SW 1271 (cell line): ENCODE measurements at places on chromosomes 4 and X.

GRCh38 chrX:101655534-101655933, 4.1 kb downstream of the ARMCX2 start:
- no peak for DNase-seq

DNA sequence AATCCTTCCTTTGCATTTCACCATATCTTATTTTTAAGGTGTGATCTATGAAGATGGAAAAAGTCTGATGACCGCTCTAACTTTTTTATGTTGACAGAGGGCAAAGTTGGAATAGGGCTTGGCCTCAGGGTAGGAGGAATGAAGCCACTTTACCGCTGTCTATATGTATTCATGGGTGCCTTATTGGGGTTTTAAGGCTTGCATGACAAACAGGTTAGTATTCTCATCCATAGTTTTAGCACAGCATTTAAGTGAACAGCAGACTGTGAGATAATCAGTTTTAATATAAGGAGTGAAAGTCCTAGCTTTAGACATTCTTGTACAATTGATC, 81.7 kb upstream of the BMP2K start:
- no peak for DNase-seq

DNA sequence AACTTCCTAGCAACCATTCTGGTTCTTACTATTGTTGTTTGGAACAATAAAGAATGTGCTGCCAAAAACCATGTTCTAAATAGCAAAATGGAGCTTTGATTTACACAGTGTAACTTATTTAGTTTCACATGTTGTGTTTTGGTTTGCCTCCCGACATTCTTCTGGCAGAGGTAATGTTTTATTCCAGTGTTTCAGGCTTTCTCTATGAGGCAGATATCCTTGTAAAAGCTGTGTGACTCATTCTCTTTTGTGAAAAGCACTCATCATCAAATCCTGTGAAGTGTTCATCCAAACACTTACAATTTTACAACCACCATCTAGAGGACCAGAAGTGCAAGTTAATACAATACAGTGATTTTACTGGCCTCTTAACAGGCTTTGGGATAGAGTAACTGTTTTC, 219.0 kb upstream of the GIMD1 start:
- no peak for DNase-seq

DNA sequence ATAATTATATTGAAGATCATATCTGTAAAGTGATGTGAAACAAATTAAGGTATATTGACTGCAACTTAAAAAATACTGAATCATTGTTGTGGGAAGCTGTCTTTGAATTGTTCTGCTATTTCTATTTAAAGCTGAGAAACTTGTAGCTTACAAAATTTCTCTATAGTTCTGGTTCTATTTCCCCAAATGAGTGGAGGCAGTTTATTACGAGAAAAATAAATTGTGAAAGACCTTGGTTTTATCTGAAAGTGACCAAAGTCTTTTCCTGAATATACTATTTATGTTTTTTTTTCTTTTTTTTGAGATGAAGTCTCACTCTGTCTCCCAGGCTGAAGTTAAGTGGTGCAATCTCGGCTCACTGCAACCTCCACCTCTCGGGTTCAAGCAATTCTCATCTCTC, 165.4 kb downstream of the SH3BGRL start:
- DNase-seq: no peak

- DNase-seq: no peak
These were observed 90.8 kb downstream of the ZNF330 start for GRCh38 chr4:141311246-141312204.

DNA sequence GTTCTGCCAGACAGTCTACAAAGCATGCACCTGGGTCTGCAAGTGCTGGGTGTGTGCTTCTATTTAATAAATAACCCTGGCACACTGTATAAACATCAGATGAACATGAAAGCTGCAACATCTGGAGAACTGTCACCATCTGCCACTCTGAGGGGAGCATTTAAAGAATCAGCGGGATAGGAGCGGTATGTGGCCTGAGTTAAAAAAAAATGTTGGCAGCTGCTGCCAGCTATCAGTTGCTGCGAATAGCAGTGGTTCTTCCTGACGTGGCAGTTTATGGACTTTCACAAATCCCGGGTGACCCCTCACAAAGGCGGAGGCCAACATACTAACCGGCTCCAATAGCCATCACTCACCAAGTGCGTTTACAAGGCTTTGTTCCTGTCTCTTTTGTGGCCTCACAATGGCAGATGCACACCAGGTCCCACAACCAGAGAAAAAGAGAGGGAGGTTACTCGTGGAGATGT, 95.1 kb downstream of the RASL11B start:
- DNase-seq: no peak

DNA sequence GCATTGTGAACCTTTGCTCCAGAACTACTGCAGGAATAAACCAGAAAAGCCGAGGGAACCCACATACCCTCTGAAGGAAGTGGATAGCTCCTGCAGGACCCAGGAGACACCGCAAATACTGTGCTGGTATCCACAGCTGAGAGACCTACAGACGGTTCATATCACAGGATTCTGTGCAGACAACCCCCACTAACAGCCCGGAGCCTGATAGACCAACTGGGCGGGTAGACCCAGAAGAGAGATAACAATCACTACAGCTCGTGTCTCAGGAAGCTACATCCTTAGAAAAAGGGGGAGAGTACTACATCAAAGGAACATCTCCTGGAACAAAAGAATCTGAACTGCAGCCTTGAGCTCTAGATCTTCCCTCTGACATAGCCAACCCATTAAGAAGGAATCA, 150.8 kb downstream of the FRAS1 start:
- no peak for DNase-seq

DNA sequence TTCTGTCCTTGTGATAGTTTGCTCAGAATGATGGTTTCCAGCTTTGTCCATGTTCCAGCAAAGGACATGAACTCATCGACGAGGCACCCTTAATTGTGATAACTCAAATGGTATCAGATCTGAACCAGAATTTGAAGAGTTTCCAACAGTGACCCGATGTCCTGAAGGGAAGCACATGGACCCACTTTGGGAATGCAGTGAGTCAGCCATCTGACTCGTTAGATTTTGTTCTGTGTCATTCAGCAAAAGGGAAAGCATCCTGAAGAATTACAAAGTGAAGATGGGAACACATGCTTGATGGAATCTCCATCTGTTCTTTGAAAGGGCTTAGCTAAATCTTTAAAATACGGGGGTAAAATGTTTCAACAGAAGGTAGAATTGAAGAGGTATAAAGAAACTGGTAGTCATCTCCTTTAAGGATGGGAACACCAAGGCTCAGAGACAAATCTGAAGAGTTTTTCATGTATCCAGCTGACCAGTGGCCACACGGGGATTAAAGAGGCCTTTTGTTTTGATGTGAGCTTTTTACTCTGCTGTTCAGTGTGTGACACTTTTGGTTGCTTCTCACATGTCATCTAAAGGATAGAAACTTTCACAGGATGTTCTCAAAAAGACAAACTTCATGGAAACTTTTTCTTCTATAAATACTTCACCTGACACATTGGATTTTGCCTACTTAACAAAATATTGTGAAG, 393.8 kb downstream of the INPP4B start:
- DNase-seq: no peak

- no peak for DNase-seq
These were observed 717.9 kb downstream of the ARAP2 start for GRCh38 chr4:35526456-35526855.

- no peak for DNase-seq
These were observed 125.2 kb downstream of the FHIP1A start for GRCh38 chr4:151534195-151534594.

DNA sequence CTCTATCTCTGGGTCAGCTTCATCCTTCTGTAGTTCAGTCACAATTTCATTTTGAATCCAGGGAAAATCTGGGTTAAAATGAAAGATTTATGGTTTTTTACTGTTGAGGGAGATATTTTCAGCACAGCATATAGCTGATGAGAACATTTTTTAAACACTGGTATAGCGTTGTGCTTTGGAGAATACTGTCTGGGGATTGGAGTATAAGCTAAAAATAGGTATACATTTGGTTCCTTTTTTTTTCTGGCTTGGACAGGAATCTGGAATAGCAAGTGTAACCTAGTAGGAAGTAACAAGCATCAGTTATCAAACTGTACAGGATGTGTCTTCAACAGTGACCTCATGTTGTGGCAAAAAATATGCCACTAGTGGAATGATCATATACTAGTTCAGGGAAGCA, 149.1 kb downstream of the GRXCR1 start:
- no peak for DNase-seq

GRCh38 chr4:86891762-86892635, at the start of gene C4orf36:
Gene C4orf36, minus strand, starts transcription at chr4:86892422. Its CDS starts 902 bp downstream, at chr4:86891520.
- DNase-seq: no peak

DNA sequence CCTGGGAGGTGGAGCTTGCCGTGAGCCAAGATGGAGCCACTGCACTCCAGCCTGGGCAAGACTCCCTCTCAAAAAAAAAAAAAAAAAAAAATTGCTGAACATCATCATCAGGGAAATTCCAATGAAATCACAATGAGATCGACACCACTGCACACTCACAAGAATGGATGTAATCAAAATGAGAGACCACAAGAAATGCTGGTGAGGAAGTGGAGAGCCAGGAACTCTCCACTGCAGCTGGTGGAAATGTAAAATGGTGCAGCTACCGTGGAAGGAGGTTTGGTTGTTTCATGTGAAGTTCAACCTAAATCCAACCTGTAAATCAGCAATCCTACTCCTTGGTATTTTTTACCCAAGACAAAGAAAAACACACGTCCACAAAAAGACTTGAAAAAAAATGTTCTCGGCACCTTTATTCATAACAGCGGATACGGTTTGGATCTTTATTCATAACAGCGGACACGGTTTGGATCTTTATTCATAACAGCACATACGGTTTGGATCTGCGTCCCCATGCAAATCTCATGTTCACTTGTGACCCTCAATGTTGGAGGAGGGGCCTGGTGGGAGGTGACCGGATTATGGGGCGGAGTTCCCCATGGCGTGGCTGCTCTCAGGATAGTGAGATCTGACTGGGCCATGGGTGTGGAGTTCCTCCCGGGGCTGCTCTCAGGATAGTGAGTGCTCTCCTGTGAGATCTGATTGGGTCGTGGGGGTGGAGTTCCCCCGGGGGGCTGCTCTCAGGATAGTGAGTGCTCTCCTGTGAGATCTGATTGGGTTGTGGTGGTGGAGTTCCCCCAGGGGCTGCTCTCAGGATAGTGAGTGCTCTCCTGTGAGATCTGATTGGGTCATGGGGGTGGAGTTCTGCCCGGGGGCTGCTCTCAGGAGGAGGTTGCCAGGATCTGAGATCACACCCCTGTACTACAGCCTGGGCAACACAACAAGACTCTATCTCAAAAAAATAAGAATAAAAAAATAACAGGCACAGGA, 7.7 kb downstream of the GAK start:
- no peak for DNase-seq

GRCh38 chr4:84482564-84483563, 16.2 kb downstream of the NKX6-1 start:
- no peak for DNase-seq

- no peak for DNase-seq
These were observed 11.5 kb downstream of the CBR4 start for GRCh38 chr4:168998596-168998995.

DNA sequence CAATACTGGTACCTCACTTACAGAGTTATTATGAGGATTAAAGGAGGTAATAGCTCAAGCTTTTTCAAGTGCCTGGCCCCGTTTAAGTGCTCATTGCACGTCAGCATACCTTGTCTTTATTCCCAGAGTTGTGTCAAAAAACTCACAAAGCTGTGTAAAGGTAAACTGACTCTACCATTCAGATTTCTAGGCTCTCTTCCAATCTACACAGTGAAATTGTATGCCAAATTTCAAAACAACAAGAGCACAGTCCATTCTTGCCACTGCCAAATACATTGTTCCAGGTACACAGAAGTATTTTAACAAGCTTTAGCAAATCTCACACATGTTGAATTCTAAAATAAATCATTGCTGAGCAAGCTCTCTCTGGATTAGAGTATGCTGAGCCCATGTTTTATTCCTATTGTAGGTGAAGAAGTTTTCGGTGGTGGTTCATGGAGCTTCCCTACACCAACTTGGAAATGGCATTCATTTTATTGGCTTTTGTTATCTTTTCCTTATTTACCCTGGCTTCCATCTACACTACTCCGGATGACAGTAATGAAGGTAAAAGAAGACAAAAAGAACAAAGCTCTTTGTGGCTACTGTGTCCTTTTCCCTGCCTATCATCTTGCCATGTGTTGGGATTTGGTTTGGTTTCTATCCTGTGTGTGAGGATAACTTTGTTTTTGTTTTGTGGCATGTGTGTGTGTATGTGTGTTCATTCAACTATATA, 16.2 kb downstream of the SMIM31 start:
- DNase-seq: no peak

- no peak for DNase-seq
These were observed 1824.7 kb downstream of the PCDH7 start for GRCh38 chr4:32544846-32545245.

GRCh38 chr4:121738780-121739535, 26.0 kb downstream of the SMIM43 start:
- DNase-seq: no peak

DNA sequence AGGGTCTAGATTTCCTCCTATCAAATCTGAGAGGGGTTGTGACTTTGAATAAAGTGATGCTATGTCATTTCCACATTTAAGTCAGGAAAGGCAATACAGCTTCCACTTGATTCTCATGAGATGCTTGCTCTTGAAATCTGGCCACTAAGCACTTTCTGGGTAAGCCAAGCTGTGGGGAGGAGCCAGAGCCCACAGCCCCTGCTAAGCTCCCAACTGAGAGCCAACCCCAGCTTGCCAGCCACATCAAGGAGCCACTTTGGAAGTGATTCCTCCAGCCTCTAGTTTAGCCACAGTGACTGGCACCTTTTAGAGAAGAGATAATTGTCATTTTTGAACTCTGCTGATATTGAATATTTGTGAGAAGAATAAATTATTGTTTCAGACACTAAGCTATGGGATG, 1441.5 kb upstream of the IGFBP7 start:
- DNase-seq: no peak

DNA sequence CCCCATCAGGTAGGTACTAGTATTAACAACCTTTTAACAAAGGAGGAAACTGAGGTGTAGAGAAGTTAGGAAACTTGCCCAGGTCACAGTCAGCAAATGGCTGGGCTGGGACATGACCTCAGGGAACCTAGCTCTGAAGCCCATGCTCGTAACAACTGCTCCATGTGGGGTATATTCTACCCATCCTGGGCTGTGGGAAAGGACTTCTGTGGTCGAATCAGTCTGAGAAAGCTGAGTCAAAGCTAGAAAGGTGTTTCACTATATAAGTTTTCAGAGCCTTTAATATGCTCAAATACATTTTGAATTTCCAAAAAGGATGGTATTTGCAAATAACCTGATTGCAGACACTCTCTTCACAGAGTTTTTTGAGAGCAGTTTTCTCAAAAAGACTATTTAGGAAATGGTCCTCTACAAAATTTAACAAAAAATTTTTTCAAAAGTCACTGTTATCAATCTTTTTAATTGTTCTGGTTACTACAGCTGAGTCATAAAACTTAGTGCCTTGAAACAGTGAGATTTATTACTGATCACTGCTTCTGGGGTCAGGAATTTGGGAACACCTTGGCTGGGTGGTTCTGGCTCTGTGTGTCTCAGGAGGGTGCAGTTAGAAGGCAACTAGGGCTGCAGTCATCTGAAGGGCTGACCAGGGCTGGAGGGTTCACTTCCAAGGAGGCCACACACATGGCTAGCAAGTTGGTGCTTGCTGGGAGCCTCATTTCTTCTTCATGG, 53.6 kb downstream of the NSG1 start:
- no peak for DNase-seq

- DNase-seq: no peak
These were observed 130.4 kb upstream of the CPEB2 start for GRCh38 chr4:14871676-14872430.

GRCh38 chr4:52912608-52913007, 50.5 kb downstream of the RASL11B start:
- no peak for DNase-seq

GRCh38 chr4:148016063-148016637, 284.3 kb downstream of the ARHGAP10 start:
- DNase-seq: no peak

GRCh38 chrX:809081-809480, 178.5 kb downstream of the SHOX start:
- DNase-seq: no peak

GRCh38 chr4:190015538-190016368, 11.3 kb downstream of the FRG2 start:
- no peak for DNase-seq
